Activated effector memory CD4-positive, alpha-beta T cell treated with anti-CD3 and anti-CD28 coated beads, Interleukin-2, amount 50 U/mL, for 16 hours (primary cell): ENCODE measurements at places on chromosomes 3 and 15.
A peak's percentile ranks its signal among the peaks of the same experiment; 100 is the strongest.

DNA sequence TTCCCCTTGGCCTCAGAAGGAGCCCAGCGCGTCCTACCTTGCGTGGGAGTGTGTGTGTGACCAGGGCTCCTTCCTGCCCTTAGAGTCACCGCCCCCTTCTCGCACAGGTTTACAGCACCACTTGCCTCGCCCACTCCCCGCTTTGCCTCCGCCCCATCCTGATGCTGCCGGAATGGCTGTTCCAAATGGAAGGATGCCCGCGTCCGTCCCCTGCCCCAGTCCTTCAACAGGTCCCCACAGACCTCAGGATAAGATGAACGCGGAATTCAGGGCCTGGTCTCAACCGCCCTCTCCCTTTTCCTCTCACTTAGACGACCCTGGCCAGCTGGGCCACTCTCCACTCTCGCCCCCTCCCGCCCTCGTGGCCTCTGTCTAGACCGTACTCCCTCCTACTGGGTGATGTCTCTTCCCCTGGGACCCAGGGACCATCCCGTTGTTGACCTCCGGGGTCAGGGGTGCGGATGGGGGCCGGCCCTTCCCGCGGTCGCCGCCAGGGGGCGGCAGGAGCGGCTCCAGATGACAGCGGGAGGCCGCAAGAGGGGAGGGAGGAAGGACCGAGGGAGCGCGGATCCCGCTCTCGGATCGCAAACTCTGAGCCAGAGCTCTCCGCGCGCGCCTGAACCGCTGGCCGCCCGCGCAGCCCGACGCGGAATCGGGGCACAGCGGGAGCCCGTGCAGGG is at the start of gene THSD4:
Gene THSD4, plus strand, starts transcription at position 585 of the 680 bp plus-strand sequence.
- DNase-seq: peak; percentile 84

- DNase-seq: no peak
Measured at GRCh38 chr3:188869628-188870027, 302.1 kb upstream of the TPRG1 start.

DNA sequence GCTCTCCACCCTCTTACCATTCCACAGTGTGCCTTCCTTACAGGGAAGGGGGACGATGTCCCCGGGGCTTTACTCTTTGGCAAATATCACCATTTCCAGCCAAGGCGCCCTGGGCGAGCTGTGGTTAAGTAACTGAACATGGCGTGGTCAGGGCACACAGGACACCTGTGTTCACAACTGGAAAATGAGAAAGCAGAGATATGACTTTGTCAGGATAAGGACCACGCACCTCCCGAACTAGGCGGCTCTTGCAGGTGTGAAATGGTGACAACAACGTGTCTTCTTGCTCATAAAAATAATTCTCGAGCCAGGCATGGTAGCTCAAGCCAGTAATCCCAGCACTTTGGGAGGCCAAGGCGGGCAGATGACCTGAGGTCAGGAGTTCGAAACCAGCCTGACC is 154.8 kb downstream of the LRRC28 start:
- DNase-seq: no peak

DNA sequence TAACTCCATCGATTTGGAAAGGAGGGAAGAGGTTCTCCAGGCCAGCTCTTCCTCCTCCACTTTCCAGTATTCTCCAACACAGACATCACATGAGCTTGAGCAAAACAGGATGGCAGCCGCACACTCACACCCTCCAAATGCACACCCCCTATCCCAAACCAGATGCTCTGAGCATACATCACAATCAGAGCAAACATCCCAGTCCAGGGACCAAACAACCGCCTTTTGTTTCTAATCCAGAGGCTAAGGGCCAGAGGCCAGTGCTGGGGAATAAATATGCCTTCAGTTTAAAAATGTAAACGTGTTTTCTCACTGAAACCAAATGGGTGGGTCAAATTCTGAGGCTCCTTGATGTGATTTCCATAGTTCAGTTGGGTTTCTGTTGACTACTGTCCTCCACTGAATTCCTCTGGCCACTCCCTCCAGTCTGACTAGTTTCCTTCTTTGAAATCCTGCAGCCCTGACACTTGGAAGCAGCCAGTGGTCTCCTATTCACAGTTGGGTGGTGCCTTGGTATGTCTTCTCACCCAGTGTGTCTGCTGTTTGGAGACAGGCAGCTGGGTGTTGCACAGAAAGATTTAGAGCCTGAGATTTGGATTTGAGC is 19.2 kb upstream of the MFGE8 start:
- no peak for DNase-seq

GRCh38 chr3:50588759-50589433 is 19.6 kb downstream of the HEMK1 start:
- no peak for DNase-seq

DNA sequence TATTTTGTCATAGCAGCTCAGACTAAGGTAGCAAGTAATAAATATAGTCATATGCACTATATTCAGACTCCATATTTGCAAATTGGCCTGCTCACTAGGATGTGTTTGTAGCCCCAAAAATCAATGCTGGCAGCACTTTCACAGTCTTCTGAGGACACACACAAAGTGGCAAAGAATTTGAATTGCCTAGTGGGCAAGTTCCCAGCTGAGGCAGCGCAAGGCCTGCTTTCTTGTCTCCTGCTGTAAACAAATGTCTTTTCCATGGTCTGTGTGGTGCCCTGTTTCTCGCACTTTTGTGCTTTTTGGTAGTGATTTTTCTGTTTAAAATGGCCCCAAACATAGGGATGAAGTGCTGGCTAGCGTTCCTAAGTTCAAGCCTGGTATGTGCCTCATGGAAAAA is 416.0 kb downstream of the OCA2 start:
- no peak for DNase-seq

DNA sequence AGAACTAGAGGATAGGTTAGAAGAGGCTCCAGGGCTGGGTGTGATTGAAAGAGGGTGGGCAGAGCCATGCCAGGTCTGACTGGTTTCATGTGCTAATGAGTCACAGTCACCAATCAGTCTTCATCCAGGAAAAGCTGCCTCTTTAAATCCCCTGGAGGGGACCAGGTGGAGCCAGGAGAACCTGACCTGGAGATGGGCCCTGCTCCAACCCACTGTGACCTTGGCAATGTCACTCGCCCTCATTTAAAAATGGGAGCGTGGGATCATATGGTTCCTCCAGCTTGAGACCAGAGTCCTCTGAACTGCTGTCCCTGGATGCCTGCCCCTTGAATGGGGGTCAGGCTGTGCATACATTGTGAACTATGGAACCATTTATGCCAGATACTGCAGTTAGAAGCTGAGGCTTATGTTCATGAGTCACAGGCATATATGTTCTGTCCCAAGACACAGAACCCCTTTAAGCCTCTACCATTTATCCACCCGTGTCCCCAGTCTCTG is 23.0 kb downstream of the HES1 start:
- DNase-seq: no peak

- no peak for DNase-seq
Measured at GRCh38 chr3:197465996-197466549, 89.7 kb downstream of the BDH1 start.

- no peak for DNase-seq
Measured at GRCh38 chr3:31565288-31565687, 32.6 kb downstream of the STT3B start.

DNA sequence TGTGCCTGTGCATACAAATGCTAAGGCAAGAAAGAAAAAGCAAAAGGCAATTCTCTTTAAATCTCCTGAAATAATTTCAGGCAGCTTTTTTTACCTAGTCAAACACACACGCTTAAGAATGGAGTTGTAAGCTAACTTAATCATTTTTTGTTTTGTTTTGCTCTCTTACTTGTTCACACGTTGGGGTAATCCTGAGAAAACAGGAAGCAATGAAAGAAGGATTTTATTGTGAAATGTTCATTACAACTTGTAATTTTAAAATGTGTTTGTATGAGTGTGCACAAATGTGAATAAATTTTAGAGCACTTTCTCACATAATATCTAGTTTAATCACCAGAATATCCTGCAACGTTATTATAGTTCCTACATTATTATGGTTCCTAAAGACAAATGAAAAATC is 263.8 kb downstream of the LPP start:
- DNase-seq: no peak

DNA sequence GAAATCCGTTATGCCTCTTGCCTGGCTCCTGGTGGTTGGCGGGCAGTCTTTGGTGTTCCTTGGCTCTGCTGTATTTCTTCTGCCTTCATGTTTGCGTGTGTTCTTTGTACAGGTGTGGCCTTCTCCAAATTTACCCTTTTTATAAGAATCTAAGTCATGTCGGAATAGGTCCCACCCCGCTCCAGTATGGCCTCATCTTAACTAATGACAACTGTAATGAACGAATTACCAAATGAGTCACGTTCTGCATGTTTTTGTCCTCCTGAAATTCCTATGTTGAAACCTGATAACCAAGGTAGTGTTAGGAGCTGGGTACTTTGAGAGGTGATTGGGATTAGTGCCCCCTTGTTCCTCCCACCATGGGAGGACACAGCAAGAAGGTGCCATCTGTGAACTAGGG is 71.1 kb downstream of the ITPR1 start:
- no peak for DNase-seq

DNA sequence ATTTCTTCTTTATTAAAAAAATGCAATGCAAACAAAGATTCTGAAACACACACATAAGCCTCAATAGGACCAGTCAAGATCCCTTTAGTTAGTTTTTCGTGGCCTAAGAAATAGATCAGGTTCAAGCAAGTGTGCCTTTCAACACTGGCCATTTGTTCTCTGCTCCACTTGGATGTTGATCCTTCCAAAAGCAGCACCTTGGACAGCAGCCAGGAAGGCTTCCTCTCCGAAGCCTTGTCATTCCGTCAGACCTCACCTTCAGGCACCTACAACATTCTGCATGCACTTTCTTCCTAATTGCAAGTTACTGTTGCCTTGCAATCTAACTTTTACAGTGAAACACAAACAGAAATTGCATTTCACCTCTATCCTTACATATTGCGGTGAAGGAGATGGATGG is 155.9 kb upstream of the FEZF2 start:
- no peak for DNase-seq

- DNase-seq: no peak
Measured at GRCh38 chr15:90106522-90107117, 4.4 kb upstream of the IDH2 start.

GRCh38 chr3:177361081-177361938 is 164.0 kb upstream of the TBL1XR1 start:
- DNase-seq: no peak

DNA sequence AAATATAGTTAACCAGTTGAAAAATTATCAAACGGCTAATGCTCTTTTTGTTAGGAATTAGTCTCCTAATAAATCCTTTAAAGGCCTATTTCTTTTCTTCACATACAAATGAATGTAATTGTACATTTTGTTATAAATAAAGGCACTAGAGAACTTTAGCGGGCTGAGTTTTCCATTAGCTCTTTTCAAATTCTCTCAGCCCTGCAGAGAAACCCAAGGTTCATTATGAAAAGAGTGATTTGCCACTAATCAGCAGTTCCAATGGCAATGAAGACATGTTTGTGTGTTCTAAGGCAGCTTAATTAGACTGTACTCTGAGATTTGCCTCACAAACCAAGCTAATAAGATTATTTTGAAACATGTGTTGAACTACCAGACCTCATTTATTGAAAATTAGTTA is 64.6 kb upstream of the P2RY1 start:
- DNase-seq: no peak

DNA sequence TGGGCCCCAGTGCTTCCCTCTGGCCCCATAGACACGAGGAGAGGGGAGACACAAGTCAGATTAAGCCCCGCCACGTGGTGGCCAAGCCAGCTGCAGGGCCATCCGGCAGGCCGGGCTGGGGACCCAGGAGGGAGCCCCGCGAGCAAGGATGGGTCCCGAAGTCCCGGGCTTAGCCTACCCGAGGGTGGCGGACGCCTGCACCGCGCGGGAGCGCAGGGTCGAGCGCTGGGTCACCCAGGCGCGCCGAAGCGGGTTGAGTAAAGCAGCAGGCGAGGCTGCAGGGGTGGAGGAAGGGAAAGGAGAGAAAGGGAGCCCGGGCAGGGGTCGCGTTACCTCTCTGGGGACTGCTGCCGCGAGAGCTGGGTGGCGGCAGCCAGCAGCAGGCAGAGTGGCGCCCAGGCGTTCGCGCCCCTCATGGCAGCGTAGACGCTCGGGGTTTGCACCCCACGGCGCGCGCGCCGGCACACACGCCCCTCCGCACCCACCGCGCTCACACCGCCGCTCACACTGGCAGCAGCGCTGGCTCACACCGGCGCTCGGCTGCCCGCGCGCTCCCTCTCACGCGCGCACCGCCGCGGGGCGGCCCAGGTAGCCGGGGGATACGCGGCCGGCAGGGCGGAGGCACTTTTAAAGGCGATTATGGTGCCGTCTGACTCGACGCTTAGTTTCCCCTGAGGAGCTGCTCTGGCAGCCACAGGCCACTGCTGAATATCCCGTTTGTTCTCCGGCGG is at the start of gene PCOLCE2:
Gene PCOLCE2, minus strand, starts transcription at position 603 of the 731 bp plus-strand sequence. Its CDS starts 187 bp downstream, at position 416.
- DNase-seq: no peak

DNA sequence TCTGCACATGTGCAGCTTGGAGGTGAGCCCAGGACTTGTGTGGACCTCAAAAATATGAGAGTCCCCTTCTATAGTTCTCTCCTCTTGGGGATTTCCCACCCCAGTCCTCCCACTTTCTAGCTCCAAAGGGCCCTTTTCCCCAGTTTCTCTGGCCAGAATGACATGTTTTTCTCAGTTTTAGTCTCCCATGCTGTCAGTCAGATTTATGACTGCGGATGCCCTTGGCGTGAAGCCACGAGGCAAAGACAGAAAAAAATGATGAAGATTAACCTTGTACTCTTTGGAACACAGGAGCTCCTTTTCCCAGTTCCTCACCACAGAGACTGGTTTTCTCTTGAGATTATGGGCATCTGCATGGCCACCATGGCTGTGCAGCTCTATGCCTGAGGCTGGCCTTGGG is 72.0 kb upstream of the TTBK2 start:
- DNase-seq: no peak

DNA sequence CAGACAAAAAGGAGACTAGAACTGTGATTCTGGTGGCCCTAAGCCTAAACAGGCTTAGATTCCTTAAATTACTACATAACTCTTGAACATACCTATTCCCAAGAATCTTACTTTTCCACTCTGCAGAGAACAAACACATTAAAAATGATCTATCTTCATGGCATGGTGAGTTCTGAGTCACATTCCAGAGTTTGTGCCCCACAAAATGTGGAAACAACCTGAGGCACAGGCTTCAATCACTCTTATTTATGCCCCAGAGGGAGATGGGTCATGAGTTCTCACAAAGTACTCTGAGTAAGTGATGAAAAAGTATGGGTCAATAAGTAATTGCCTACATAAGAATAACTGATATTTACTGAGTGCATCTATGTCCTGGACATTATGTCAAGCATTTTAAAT is 137.5 kb upstream of the SLC2A2 start:
- no peak for DNase-seq

- no peak for DNase-seq
Measured at GRCh38 chr15:62607114-62607462, 435.5 kb upstream of the TPM1 start.

GRCh38 chr3:32607522-32607921 is 36.9 kb upstream of the DYNC1LI1 start:
- DNase-seq: no peak
